ENCODE measurements at places on chromosomes 3 and 15.

- no peak for DNase-seq
These were observed 64.3 kb downstream of the FBN1 start for GRCh38 chr15:48581219-48581618.

- DNase-seq: no peak
These were observed 18.5 kb downstream of the MGA start for GRCh38 chr15:41678742-41679141.

- no peak for DNase-seq
These were observed 185.5 kb downstream of the GAP43 start for GRCh38 chr3:115808816-115809215.

DNA sequence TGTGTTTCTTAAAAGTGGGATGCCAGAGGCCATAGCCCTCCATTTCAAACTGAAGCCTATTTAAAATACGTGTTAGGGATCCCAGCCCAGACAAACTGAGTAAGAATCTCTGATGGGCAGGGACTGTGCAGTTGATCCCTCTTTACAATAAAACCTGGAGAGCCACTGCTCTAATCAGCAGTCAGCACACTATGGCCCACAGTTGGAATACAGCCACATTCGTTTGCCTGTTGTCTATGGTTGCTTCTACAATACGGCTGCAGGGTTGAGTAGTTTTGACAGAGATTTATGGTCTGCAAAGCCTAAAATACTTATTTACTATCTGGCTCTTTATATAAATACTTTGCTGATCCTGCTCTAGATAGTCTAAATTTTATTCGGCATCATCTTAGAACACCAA, 32.4 kb downstream of the TJP1 start:
- DNase-seq: no peak

DNA sequence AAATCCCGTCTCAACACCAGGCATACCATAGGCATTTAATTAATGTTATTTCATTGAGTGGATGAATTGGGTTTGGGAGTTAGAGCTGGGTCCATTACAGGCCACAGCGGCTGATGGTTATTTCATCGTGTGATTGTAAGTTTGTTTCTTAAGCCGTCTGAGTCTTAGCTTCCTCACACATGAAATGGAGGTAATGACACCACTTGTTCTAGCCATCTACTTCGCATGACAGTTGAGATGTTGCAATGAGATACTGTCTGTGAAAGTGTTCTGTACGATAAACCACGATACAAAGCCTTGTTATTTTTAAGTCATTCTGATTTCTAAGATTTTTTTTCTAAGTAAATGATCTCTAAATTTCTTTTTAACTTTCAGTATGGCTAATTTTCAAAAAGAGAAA, 8.6 kb upstream of the TP63 start:
- no peak for DNase-seq

GRCh38 chr3:99394831-99395778, 243.3 kb upstream of the COL8A1 start:
- DNase-seq: no peak

- no peak for DNase-seq
These were observed 259.2 kb downstream of the NEK10 start for GRCh38 chr3:27110020-27110419.

GRCh38 chr3:122952520-122952919, 75.0 kb downstream of the SEMA5B start:
- DNase-seq: no peak

DNA sequence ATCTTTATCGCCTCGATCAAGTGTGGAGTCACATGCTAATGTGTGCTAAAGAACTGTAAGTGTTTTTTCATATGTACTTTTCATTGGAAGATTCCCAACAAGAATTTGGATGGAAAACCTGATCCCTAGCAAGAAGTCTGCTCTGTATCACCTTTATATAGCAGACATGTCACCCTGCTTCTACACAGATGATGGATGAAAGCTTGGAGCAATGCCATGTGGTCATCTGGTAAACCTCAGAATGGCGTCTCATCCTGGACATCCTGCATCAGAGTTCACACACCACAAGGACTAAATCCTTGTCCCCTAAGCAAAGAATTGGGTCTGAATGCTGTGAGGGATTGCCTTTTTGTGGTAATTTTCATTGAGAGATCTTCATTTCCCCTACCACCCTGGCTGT, 42.1 kb upstream of the CTDSPL start:
- no peak for DNase-seq

DNA sequence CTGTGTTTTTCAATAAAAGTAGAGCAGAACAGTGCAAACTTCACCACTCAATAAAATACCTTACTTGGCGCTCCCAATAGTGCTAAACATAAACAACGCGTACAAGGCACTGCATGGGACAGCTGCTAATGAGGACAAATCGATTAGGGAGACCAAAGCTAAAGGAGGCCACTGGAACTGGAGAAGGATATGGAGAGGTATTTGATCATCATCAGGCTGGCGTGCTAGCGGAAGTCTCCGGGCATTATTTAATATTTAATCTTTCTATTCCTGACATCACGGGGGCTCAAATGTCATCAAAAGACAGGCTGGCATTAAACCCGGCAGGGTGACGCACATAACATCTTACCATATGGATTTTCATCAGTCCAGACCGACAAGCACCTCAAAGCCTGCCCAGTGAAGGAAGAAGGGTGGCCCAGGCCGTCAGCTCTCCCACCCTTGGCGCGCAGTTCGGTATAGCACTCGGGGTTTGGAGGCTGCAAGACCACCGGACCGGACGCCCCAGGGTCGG, 604 bp downstream of the CCPG1 start:
- no peak for DNase-seq

DNA sequence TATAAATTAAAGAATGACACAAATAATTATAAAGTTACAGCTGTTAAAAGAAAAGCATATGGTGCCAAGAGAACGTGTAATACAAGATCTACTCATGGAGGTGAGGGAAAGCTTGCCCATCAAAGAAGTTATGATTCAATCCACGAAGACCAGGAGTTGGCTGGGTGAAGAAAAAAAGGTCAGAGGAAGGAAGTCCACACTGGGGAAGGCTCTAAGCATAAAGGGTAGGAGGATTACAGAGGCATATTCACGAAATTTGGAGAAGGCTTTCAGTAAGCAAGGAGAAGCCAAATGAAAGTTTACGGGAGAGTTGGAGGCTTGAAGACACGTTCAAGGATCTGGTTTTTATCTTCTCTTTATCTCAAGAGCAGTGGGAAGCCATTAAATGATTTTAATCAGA, 1.8 kb upstream of the TGFBR2 start:
- DNase-seq: no peak

DNA sequence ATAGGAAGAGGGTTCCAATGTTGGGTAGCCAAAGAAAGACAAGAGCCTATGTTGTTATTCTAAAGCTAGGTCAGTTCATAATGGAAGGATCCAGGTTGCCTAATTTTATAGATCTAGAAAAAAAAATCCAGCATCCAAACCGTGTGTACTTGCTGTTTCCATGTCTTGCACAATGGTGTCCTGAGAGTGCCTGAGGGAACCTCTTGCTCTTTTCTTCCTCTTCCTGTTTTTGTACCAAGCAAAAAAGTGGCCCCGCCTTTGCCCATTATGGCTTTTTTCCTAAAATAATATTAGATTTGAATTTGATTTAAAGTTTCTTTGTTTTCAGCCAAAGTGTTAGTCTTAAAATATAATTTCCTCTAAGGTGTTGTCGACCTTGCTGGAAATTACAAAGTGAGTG, 224.4 kb downstream of the RYR3 start:
- DNase-seq: no peak

GRCh38 chr3:188176884-188177283, 22.9 kb downstream of the LPP start:
- DNase-seq: no peak
